Activated T-helper 9 cell treated with anti-CD3 and anti-CD28 coated beads, Interleukin-2, amount 50 U/mL, for 16 hours (primary cell): ENCODE measurements at places on chromosomes 5 and 9.

DNA sequence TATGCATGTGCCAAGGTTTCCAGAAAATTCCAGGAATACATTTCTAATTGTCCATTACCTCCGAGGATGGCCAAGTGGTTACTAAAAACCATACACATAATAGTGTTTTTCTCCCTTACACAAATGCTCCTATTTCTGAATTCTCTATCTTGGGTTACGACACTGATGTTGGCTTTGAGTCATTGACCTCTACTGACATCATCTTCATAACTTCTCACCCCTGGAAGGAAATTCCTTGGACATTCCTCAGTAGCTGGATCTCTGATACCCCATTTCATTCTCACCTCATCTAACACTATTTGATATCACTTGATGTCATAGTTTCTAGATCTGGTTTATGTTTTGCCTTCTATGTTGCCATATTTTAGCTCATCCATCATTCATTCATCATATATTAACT, 287.2 kb downstream of the CTNND2 start:
- DNase-seq = no peak

- no peak for DNase-seq
These were observed 610.4 kb upstream of the MEF2C start for GRCh38 chr5:89493414-89493813.

- no peak for DNase-seq
These were observed 101.2 kb downstream of the ZCCHC7 start for GRCh38 chr9:37221489-37222106.

- no peak for DNase-seq
These were observed 479.2 kb upstream of the TUSC1 start for GRCh38 chr9:26157411-26157810.

DNA sequence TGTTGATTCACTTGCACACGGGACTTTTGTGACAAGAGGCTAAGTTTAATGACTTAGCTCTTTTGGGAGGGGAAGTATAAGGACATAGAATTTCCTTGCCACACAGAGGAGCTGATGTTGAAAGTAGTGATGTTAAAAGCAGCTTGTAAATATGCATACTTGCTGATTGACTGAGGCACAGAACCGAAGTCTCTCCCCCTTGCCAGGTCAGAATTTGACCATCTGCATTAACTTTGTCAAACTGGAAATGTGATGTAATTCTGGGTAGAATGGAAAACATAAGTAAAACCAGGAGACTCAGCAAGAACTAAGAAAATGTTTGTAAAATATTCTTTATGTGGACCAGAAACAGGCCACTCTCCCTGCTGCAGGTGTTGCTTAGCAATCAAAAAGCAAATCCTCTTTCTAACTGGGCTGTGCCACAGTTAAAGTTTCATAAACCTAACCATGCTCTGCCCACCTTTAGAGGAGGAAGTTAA, 284.2 kb downstream of the NR3C1 start:
- no peak for DNase-seq

DNA sequence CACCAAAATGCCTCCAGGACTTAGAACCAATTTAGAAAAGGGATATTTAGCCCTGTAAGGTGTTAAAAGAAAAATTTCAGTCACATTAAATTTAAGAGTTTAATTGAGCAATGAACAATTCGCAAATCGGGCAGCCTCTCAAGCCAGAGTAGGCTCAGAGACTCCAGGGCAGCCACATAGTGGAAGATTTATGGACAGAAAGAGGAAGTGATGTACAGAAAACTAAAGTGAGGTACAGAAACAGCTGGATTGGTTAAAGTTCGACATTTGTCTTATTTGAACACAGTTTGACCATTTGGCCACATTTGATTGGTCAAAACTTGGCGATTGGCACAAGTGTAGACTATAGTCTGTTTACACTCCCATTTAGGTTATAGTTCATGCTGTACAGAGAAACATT, 525.9 kb upstream of the ZNF608 start:
- no peak for DNase-seq

- DNase-seq = no peak
These were observed 87.5 kb downstream of the ANXA2R start for GRCh38 chr5:42952578-42952974.

- no peak for DNase-seq
These were observed 454.0 kb downstream of the DIRAS2 start for GRCh38 chr9:90188656-90189055.

DNA sequence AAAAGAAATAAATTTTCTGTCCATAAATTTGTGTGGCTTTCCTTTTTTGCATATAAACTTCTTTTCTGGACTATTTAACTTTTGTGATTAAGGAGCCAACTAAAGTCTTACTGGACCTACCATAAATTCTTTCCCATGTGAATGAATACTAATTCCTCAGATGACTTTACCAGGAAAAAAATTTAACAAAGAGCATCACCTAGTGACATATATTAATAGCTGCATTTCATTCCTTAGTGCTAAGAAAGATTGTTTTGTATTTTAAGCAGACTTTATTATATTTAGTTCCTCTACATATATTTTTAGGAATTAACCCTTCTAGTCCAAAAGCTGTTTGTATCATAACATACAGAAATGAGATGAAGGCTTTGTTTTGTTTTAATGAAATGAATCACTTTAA, 64.4 kb downstream of the C9orf85 start:
- no peak for DNase-seq

DNA sequence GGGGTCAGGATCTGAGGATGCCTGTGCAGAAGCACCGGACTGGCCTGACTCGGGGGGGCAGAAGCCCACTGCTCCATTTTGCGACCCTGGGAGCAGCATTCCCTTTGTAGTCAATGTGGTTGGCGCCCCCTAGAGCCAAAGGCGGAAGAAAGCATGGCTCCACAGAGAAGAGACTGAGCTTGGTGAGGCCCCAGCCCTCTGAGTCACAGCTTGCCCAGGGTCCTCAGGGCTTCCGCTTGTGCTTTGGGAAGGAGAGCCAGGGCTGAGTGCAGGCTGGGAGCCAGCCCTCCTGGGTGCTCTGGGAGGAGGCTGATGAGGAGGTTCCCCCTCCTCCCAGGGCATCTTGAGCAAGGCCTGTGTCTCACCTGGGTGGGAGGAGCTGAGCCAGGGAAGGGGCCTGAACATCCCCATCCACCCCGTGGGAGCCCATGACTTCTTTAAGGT, 5.5 kb upstream of the AQP3 start:
- DNase-seq = peak; percentile 31

- DNase-seq = no peak
These were observed 26.4 kb downstream of the TNFSF15 start for GRCh38 chr9:114779352-114779845.

GRCh38 chr9:129627556-129628440, 1.8 kb downstream of the NTMT1 start:
- no peak for DNase-seq

- DNase-seq = no peak
These were observed 2.6 kb upstream of the NFIL3 start for GRCh38 chr9:91426123-91426745.

- DNase-seq = no peak
These were observed 9.4 kb downstream of the PRELID2 start for GRCh38 chr5:145825751-145826180.

DNA sequence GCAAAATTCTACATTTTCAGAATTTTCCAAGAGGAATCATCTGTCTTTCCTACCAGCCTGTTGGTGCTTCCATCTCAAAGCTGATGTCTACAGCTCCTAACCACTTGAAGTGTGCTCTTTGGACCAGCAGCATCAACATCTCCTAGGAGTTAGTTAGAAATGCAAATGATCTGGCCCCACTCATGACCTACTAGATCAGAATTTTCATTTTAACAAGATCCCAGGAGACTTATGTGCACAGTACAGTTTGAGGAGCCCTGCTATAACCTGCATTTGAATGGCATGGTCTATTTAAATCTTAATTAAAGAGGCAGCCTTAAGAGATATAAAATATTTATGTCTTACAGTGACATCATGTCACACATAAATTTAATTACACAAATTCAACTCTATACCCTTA, 33.8 kb downstream of the ITK start:
- no peak for DNase-seq

DNA sequence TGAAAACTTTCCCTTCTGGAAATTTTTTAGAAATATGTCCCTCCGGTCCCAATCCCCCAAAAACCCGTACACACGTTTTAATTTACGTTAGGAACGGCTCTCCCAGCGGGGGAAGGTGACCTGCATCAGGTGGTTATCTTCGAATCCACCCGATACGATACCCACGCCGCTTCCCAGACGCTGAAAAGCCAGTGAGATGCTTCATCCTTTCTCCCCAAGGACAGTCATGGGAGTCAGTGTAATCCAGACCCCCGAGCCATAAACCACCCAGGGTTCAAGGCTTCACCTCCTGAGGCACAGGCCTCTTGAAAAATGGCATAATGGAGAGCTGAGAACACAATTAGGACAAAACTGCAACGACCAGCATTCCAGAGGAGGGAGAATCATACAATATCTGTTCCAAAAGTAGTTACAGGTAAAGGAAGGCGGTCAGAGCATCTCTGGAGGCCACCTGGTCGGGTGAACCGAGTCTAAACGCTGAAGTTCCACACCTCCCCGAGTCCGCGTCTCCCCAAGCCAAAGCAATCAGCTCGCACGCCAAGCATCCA, 857 bp downstream of the FAM169A start:
- no peak for DNase-seq

GRCh38 chr9:101481261-101481660, 45.7 kb upstream of the ALDOB start:
- DNase-seq = no peak

DNA sequence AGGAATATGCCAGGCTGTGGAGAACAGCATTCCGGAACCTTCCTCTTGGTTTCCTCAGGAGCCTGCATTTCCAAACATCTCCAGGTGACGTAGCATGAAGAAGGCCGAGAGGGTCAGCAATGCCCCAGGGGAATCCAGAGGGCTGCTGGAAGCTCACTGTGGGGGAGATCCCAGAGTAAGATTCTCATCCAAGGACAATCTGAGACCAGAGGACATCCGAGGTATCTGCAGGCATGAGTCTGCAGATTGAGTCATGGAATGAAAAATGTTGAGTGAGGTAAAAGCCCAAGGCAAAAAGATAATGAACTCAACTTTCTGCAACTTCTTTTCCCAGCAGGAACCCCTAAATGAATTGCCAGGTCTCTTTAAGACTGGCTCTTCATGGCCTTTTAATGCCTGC, 73.5 kb downstream of the KIF4B start:
- no peak for DNase-seq

DNA sequence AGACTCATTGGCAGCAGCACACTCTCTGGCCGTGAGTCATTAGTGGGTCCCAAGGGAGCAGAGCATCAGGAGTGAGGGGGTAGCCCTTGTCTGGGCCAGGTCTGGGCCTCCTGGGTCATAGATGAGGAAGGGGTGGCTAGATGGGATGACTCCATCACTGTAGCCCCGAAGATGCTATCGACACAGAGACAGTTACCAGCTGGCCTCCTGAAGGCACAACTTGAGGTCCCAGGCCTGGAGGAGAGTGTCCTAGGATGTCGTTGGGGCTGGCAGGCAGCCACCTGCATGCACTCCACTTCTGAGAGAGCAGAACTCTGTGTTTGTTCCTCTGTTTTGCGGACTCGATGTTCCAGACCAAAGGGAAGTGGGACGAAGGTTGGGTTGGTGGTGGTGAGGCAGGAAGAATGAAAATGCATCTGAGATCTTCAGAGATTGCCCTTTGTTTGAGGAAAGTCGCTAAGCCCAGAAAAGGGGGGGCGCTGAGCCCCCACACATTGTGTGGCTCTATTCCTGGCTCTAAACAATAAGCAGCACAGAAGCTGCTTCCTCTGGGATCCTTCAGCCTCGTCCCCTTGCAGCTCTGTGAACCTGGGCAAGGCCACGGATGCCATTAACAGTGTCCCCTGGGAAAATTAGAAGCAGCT, 4.7 kb downstream of the BTNL9 start:
- DNase-seq = no peak

DNA sequence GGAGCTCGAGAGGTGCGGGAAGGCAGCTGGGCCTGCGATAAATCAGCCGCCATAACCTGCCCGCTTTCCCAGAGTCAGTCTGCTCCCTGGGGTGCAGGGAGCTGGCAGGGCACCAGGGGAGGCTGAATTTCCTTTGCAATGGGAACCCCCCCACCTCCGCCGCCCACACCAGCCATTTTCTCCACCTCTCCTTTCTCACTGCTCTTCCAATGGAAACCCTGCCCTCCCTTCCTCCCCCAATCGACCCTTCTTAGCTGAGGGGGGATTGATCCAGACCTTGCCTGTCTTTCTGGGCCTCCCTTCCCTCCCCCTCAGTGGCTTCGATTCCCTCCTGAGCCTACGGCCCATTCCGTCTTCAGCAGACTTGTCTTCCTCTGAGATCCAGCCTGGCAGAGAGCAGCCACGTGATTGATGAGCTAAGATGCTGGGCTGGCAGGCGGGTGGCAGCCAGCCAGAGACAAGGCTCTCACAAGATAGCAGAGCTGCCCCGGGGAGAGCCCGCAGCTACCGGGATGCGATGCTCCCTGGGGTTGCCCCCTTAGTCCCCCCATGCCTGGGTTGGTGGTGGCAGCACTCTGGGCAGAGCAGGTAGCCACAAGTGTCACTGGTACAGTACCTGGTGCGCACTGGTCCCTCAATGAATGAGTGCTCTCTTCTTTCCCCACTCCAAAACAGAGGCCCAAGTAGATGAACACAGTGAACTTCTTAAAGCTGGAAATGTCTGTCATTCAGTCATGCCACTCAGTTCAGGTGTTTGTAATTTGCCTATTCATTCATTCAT, 53.7 kb upstream of the FABP6 start:
- no peak for DNase-seq

DNA sequence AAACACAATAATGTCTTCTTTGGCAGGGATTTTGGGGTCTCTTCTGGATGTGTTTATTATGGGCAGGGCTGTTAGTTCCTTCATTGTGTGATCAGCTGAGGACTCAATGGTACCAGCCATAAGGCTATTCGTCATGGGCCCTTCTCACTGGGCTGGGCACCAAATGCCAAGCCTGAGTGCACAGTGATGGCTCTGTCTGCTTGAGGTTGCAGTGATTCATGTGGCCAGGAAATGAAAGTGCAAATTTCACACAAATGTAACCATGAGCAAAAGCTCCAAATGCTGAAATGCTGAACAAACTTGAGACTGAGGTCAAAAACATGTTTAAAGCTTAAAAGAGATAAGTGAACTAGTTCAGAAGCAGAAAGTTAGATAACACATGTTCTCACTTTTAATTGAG, 191.0 kb downstream of the TARS1 start:
- no peak for DNase-seq

GRCh38 chr9:70229579-70229978, 29.2 kb upstream of the SMC5 start:
- DNase-seq = no peak

DNA sequence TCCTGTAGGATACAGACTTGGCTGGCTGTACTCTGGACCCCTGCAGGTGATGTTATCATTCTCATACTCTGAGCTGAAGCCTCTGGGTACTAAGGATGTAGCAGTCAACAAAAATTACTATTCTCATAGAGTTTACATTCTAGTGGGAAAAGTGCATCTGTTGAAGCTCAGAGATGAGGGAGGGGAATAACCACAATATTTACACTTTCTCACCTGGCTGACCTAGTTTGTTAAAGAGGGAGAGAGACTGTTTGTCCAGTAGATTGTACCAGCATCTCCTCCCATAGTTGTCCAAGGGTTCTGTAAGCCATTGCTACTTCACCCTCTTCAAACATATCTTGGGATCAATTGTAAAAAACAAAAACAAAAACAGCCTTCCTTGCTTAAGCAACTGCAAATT, 33.8 kb upstream of the CHD1 start:
- DNase-seq = no peak

GRCh38 chr5:16577677-16578076, 39.1 kb downstream of the RETREG1 start:
- no peak for DNase-seq
